ENCODE measurements at places on chromosomes 2 and 18.

- DNase-seq: peak; percentile 47
Measured at GRCh38 chr18:75478996-75479880, 51.7 kb upstream of the SMIM21 start.

GRCh38 chr2:14633461-14634181, 1.1 kb downstream of the LRATD1 start:
- DNase-seq: no peak

DNA sequence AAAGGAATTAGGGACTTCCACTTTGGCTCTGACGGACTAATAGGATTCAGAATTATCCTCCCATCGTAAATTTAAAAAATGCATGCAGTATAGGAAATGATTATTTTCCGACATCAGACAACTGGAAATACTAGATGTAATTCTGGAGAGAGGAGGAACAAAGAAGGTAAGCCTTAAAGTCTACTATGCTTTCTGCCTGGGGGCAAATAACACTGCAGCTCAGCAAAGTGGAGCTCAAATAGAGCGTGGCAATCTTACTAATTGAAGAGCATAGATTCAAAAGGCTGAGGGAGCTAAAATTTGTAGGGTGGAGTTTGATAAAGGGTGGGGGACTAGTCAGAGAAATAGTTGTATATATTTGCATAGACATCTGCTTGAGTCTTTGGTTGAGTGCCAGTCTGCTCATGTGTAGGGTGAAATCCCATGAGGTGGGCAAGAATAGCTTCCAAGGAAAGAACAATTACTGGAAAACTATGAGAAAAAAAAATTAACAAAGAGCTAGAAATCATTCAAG, 23.8 kb downstream of the COPS8 start:
- DNase-seq: no peak

GRCh38 chr2:9124231-9124741, 82.3 kb upstream of the ASAP2 start:
- no peak for DNase-seq

GRCh38 chr18:25298853-25299274, 53.1 kb downstream of the ZNF521 start:
- no peak for DNase-seq

GRCh38 chr2:170336408-170336807, 158.5 kb downstream of the MYO3B start:
- no peak for DNase-seq
